Suprapubic skin (tissue), 4 donors: ENCODE measurements at places on chromosomes 1 and 21.

DNA sequence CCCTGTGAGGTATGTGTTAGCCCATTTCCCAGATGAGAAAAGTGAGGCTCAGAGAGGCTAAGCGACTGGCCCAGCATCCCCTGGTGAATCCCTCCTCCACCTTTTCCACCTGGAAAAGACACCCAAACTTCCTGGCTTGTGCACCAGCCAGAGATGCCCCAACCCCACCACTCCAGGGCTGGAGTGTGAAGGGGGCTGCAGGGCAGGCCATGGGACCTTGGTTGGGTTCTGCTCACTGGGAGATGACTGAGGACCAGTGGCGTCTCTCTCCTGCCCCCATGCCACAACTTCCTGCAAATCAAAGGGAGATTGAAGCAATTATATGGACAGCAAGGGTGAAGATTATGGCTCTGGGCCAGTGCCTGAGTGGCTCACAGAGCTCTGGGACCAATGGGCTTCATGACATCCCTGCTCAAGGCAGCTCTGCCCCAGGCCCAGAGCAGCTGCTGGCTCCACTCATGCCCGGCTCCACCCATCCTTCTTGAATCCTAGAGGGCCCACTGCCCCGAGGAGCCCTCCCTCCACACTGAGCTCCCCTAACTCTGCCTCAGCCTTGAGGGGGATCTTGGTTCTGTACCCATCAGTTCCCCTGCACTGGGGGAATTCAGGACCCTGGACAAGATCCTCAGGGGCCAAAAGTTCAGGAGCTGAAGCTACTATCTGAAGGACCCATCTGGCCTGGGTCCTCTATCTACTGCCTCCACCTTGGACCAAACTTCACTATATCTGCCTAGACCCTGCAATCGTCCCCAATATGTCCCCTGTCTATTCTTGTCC, 416.9 kb downstream of the PTPRU start:
- peak; percentile 37 for DNase-seq

DNA sequence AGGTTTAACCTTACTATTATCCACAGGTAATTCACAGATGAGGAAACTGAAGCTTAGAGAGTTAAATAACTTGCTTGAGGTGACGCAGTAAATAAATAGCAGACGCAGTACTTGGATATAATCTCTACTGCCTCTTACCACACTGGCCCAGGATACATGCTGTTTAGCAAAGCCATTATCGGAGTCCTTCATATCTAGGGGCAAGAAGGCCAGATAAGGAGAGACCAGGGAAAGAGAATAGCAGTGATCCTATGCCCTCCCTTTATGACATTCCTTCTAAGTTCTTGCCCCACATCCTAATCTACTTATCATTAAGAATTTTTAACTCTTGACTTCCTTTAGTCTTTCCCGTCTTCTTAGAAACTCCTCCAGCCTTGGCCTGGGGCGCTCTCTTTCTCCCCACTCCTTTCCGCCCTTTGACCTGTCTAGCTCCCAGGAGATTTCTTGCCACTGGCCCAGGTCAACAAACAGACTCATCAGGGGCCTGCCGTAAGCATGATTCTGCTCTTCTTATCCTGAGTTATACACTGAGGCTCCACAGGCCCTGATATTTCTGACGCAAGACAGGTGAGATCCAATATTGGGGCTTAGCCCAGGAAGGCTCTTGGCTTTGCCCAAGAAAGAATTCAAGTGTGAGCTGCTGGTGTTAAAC, 11.4 kb upstream of the SLAMF1 start:
- DNase-seq: no peak

DNA sequence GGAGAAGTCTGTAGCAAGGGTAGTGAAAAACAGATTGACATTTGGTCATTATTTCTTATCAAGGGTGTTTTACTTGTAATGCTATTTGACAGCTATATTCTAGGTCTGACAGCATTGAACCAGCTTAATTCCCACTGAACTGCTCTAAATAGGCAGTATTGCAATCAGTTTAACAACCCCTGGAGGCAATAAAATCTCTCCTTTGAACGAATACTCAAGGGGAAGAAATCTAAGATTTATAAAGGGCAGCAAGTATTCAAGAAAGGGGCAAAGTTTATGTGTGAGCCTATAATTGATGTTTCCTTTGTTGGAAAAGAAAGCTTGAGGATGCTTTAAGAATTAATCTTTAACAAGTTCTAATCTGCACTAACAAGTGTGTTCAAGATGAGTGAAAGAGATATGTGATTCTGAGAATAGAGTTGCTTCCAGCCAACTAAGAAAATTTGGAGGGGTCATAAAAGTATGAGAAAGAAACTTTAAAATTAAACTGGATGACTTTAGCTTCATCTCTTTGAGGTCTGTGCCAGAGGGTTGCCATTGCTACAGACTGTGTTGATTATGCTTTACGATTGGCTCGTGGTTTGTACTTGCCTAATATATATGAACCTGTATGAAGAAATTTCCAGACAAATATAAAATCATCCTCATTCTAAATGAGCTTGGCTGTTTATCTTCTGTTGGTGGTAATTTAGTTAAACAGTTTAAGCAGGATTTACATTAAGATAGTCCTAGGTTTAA, 72.5 kb downstream of the ZNF326 start:
- no peak for DNase-seq

GRCh38 chr1:66931590-66931989, 6.8 kb downstream of the MIER1 start:
- DNase-seq: no peak

- no peak for DNase-seq
Measured at GRCh38 chr1:243343970-243344937, 88.4 kb downstream of the SDCCAG8 start.

- no peak for DNase-seq
Measured at GRCh38 chr1:45187725-45188124, 18.7 kb downstream of the ZSWIM5 start.

DNA sequence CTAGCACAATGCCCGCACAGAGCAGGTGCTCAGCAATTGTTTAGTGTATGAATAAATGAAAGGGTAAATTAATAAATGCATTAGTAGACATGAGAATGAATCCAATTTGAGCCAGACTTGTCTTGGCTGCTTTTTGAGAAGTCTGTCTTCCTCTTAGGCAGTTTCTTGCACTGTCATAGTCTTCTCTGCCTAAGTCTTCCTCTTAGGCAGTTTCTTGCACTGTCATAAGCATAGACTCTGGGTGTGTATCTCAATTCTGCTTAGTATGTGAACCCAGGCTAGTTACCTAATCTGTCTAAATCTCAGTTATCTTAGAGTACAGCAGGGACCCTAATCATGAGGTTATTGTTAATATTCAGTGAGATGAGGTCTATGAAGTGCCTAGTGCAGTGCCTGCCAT, 27.2 kb downstream of the NHLH2 start:
- no peak for DNase-seq

- DNase-seq: peak; percentile 93
Measured at GRCh38 chr1:37995751-37996345, 6.0 kb upstream of the SF3A3 start.

DNA sequence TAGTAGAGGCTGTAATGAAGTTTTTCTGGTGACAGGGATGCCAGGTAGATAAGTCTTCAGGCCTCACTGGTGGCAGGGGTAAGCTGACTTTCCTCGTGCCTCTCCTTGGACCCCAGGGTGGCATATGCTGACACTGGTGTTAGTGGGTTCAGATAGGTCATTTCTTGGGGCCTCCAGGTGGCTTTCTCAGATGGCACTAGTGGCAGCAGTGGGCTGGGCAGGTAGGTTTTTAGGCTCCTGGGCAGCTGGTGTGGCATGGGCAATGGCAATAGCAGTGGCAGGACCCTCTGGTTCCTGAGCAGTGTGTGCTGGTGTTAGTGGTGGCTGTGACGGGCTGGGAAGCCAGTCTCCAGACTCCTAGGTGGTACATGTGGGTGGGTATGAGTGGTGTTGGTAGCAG, 140.3 kb downstream of the PTBP2 start:
- no peak for DNase-seq

DNA sequence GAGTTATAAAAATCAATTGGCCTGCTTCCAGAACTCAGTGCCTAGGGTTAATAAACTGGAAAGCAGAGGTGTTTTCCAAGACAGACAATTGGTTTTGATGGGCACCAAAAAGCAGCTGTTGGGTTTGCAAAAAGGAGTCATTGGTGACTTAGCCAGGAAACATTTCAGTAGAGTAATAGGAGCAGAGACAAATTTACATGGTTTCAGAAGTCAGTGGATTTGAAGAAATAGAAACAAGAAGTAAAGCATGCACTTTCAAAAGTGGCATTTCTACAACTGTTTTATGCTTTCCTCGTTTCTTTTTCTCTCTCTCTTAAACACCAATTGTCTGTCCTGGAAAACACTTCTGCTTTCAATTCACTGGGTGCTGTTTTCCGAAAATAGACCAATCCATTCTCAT, 87.8 kb downstream of the GLUL start:
- DNase-seq: no peak

DNA sequence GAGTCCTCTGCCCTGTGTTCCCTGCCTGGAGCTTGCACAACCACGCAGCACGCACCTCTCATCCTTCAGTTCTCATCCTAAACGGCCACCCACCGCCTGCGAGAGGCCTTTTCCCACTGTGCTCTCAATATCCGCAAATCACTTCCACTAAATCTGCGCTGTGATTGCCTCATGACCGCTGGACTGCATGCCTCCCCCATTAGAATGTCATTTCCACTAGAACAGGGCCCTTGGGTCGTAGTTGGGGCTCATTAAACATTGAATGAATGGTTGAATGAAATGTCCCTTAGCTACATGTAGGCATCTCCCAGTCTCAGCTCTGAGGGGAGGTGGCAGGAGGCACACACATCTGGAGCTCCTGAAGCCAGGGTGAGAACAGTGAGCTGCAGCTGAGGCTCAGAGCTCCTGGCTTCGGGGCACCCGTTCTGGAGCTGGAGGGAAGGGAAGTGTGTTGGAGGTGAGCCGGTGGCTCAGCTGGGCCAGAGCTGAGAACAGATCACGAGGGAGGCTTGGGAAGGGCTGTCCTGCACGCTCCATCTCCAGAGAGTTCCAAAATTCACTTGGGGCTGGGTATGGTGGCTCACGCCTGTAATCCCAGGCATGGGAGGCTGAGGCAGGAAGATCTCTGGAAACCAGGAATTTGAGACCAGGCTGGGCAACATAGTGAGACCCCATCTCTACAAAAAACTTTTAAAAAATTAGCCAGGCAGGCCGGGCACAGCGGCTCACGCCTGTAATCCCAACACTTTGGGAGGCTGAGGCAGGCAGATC, 30.4 kb downstream of the TMEM201 start:
- no peak for DNase-seq

GRCh38 chr1:150567341-150567716, 12.1 kb downstream of the MCL1 start:
- no peak for DNase-seq

DNA sequence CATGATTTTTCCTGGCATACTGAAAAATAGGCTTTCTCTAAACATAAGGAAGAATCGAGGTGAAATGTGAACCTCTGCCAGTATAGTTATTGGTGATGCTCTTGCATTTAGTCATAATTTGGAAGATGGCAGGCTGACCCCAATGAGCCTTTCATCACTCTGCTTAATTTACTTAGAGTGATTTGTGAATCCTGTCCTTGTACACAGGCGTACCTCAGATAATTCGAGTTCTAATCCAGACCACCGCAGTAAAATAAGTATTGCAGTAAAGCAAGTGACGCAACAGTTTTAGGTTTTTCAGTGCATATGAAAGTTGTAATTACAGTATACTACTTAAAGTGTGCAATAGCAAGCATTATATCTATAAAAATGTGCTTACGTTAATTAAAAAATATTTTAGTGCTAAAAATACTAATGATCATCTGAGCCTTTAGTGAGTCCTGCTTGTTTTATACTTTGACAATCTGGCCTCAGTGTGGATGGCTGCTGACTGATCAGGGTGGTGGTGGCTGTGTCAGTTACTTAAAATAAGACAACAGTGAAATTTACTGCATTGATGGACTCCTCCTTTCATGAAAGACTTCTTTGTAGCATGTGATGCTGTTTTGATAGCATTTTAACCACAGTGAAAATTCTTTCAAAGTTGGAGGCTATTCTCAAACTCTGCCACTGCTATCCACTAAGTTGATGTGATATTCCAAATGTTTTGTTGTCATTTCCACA, 1.7 kb downstream of the PKNOX1 start:
- DNase-seq: no peak

- DNase-seq: peak; percentile 8
Measured at GRCh38 chr21:42465008-42465802, 30.8 kb downstream of the RSPH1 start.

- no peak for DNase-seq
Measured at GRCh38 chr1:33659641-33660040, 187.2 kb downstream of the ZSCAN20 start.

GRCh38 chr1:4965346-4966075, 311.1 kb downstream of the AJAP1 start:
- no peak for DNase-seq

- DNase-seq: peak; percentile 71
Measured at GRCh38 chr1:906600-907420, 16.9 kb upstream of the SAMD11 start.

DNA sequence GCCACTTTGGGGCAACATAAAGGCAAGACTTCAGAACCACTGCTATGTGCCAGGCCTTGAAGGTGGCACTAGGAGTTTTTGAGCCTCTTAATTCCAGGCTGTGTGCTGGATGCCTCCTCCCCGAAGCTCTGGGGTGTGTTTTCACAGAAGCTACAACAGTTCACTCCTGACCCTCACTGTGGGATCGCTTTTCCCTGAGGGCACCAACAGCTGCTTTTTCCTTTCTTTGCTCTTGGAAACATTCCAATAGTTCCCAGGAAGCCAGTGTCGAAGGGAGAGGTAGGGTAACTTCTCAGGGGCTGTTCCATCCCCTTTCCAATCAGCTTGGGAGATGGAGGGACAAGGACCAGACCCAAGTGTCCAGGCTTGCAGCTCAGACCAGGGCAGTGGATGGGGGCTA, 153.4 kb downstream of the C1orf94 start:
- DNase-seq: no peak

DNA sequence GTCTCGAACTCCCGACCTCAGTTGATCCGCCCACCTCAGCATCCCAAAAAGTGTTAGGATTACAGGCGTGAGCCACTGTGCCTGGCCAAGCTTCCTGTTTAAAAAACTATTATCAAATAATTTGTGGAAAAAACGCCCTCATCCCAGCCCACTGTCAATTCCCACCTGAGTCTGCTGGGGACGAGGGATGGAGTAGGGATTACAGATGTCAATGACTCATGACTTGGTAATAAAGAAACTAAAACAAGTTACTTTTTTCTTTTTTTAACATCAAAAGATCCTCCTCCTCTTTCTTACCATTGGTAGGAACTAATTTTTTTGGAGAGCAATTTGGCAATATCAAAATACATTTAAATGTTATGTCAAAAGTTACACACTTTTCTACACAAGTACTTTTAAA, 9.7 kb downstream of the CNN3 start:
- no peak for DNase-seq

- DNase-seq: no peak
Measured at GRCh38 chr1:24507405-24507804, 4.8 kb downstream of the RCAN3 start.

DNA sequence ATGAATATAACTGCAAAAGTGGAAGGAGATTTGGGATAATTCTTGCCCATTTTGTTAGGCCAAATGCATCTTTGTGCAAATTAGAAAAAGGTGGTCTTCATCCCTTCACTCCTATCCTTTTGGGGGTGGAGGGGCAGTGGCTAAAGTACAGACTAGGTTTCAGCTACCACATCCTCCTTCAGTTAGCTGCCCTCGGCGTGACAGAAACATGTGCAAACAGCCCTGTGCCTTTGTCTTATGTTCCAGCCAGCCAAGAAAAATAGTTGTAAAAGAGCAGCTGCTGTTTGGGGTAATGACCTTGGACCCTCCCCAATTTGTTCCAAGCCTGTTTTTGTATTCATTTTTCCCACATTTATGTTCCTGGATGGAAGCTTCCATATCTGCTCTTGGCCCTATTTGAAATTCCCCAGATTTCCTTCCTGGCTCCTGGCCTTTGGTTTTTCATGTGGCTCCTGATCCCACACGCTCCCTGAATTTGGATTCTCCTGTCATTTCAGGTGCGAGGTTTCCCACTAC, 8.3 kb upstream of the LGALS8 start:
- DNase-seq: no peak
